ENCODE measurements at places on chromosomes 5 and 9.

- no peaks in the 10 kb centered on the region for H3K27me3 ChIP-seq
- no peak overlapping the region for H3K4me3 ChIP-seq
- no peaks in the 10 kb centered on the region for H3K4me1 ChIP-seq
- H3K27ac ChIP-seq: no peak overlapping the region
- H3K36me3 ChIP-seq: no peaks in the 10 kb centered on the region
Observed at GRCh38 chr9:10806868-10807267, 194.1 kb upstream of the PTPRD start.

GRCh38 chr5:169112016-169112415 lies 188.9 kb downstream of the SLIT3 start:
- no peak for DNase-seq
- H3K27ac ChIP-seq: no peak overlapping the region
- no peaks in the 10 kb centered on the region for H3K4me1 ChIP-seq
- H3K4me3 ChIP-seq: no peak overlapping the region
- no peaks in the 10 kb centered on the region for H3K36me3 ChIP-seq

DNA sequence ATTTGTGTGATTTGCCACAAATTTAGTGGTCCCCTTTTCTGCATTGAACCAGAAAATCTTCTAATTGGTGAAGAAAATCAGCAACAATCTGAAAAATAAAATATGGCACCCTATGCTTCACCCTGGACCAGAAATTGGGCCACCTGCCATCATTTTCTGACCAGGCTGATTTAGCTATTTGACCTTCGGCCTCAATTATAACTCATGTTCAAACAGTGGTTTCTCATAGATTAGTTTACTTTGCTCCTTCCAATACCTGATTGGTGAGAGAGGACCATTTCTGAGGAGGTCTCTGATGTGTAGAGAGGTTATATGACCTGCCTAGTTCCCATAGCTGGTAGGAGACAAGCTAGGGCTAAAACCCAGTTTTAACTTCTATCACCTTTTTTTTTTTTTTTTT lies 59.0 kb downstream of the PTTG1 start:
- no peak for DNase-seq
- H3K27ac ChIP-seq: no peak overlapping the region
- no peaks in the 10 kb centered on the region for H3K27me3 ChIP-seq
- H3K36me3 ChIP-seq: no peaks in the 10 kb centered on the region
- peaks cover 56% of the 10 kb centered on the region for H3K4me1 ChIP-seq

- DNase-seq: no peak
- H3K27me3 ChIP-seq: peaks cover 8% of the 10 kb centered on the region
- H3K4me1 ChIP-seq: no peaks in the 10 kb centered on the region
- no peaks in the 10 kb centered on the region for H3K36me3 ChIP-seq
Observed at GRCh38 chr9:99362321-99362720, 140.2 kb downstream of the SEC61B start.

GRCh38 chr9:88007291-88007650 lies 32.9 kb upstream of the CDK20 start:
- peak overlapping the region; percentile 7 for H3K4me3 ChIP-seq
- no peaks in the 10 kb centered on the region for H3K27me3 ChIP-seq
- DNase-seq: peak; percentile 26
- peaks cover 14% of the 10 kb centered on the region for H3K4me1 ChIP-seq
- H3K36me3 ChIP-seq: no peaks in the 10 kb centered on the region

GRCh38 chr5:138352722-138353559 lies 456 bp downstream of the KDM3B start:
- peak overlapping the region; percentile 84 for H3K27ac ChIP-seq
- H3K4me3 ChIP-seq: peak overlapping the region; percentile 99
- H3K36me3 ChIP-seq: no peaks in the 10 kb centered on the region
- DNase-seq: peak; percentile 64

- peaks cover 21% of the 10 kb centered on the region for H3K4me1 ChIP-seq
- H3K4me3 ChIP-seq: no peak overlapping the region
- peak; percentile 9 for DNase-seq
- H3K36me3 ChIP-seq: no peaks in the 10 kb centered on the region
- no peaks in the 10 kb centered on the region for H3K27me3 ChIP-seq
- H3K27ac ChIP-seq: no peak overlapping the region
Observed at GRCh38 chr5:148910686-148911361, 84.4 kb downstream of the ADRB2 start.

- no peaks in the 10 kb centered on the region for H3K36me3 ChIP-seq
- DNase-seq: no peak
- H3K27ac ChIP-seq: no peak overlapping the region
- H3K27me3 ChIP-seq: no peaks in the 10 kb centered on the region
Observed at GRCh38 chr5:116719106-116719505, 144.5 kb upstream of the SEMA6A start.

DNA sequence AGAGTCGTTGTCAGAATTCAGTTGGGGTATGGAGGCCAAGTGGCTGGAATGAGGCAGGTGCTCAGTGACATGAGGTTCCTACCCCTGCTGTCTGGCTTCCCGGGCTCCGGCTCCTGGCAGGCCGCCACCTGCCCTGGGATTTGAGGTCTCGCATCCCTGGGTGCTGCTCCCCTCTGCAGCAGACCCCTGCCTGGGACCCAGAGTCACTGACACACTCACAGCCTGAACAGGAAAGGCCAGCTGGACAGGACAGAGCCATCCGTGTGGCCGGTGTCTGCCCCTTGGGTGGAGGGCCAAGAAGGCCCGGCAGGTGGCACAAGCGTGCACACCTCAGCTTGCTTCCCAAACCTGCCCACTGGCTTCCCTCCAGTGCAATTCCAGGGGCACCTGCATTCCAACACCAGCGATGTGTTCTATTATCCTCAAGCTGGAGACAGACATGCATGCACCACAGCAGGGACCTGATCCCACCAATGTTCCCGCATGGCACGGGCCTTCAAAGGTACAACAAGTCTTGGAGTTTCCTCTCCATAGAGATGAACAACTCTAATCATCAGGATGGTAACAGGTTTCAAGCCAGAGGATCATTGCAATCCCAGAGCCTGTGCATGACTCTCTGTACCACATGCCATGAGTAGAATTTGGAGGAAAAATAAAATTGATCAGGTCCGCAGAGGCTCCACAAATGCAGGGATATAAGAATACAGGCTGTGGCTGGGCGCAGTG lies 45.6 kb upstream of the RNF130 start:
- H3K27me3 ChIP-seq: no peaks in the 10 kb centered on the region
- no peak for DNase-seq
- H3K36me3 ChIP-seq: no peaks in the 10 kb centered on the region
- H3K4me1 ChIP-seq: no peaks in the 10 kb centered on the region
- H3K27ac ChIP-seq: no peak overlapping the region

DNA sequence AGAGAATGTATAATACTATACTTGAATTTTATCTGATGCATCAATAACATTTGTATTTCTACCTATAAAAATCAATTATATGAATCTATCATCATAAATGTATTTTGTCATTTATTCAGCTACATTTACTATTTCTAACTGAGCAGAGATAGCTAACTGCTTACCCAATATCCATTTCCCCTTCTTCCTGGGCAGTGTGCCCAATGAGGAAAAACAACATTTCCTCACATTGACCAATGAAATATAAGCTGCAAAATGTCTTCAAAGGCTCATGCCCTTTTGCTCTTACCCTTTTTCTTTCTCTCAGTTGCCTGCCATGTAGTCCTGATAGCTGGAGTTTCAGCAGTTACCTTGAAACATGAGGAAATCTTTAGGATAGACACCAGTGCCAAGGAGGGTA lies 385.8 kb upstream of the PCSK5 start:
- H3K4me3 ChIP-seq: no peak overlapping the region
- no peak for DNase-seq

DNA sequence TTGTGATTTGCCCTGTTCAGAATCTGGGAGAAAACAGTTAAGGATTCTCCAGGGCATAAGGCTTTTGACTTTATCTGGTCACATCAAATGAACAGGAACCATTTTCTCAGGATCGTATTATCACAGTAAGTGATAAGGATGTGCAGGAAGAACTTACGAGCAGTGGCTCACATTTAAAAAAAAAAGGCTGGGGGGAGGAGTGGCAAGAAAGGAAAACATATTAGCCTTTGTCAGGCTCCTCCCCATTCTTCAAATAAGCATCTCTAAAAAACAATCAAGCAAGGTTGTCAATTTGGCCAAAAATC lies 234.3 kb upstream of the TMEM161B start:
- no peaks in the 10 kb centered on the region for H3K27me3 ChIP-seq
- peak overlapping the region; percentile 70 for H3K27ac ChIP-seq

GRCh38 chr9:113947941-113948340 lies 71.8 kb downstream of the ZNF618 start:
- no peak for DNase-seq
- H3K36me3 ChIP-seq: no peaks in the 10 kb centered on the region
- H3K27ac ChIP-seq: no peak overlapping the region
- no peaks in the 10 kb centered on the region for H3K27me3 ChIP-seq
- no peak overlapping the region for H3K4me3 ChIP-seq

DNA sequence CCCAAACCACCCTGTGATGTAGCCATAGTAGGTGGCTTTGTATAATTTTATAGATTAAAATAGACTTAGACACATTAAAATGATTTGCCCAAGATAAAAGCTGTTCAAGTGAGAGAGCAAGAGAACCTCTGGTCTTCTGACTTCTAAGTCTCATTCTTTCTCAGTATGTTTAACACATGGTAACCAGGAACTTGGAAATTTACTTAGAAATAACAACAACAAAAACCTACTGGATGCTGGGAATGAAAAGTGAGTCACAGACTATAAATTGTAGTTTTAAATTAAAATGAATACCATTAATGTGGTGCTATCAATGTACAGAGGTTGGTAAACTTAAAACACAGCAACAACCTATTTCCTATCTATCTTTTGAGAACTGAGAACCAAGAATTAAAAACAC lies 30.4 kb downstream of the HMGCR start:
- no peaks in the 10 kb centered on the region for H3K36me3 ChIP-seq
- H3K4me3 ChIP-seq: no peak overlapping the region
- no peaks in the 10 kb centered on the region for H3K27me3 ChIP-seq
- H3K27ac ChIP-seq: no peak overlapping the region

DNA sequence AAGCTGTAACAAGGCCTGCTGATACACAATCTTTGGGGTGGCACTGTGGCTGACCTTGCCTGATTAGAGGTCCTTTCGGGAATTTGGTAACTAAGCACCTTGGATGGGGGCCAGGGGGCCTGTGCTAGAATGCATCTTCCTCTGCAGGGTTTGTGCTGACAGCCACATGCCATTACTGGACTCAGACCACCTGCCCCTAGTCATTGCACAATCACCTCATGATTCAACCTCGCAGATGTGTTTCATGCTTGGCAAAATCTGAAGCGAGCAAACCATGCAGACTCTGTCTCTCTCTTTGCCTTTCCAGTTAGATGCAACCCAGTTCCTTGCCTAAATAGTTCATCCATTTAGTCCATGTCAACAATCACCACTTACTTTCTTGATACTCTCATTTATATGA lies 96.5 kb upstream of the ERCC6L2 start:
- H3K4me1 ChIP-seq: no peaks in the 10 kb centered on the region
- no peak overlapping the region for H3K4me3 ChIP-seq
- no peaks in the 10 kb centered on the region for H3K36me3 ChIP-seq
- no peaks in the 10 kb centered on the region for H3K27me3 ChIP-seq
- DNase-seq: no peak

- peaks cover 2% of the 10 kb centered on the region for H3K27me3 ChIP-seq
- H3K4me3 ChIP-seq: no peak overlapping the region
- no peak for DNase-seq
- no peaks in the 10 kb centered on the region for H3K36me3 ChIP-seq
- H3K27ac ChIP-seq: no peak overlapping the region
- no peaks in the 10 kb centered on the region for H3K4me1 ChIP-seq
Observed at GRCh38 chr9:134732392-134733110, 90.9 kb downstream of the COL5A1 start.

- no peak overlapping the region for H3K4me3 ChIP-seq
- no peak overlapping the region for H3K27ac ChIP-seq
- H3K27me3 ChIP-seq: no peaks in the 10 kb centered on the region
- H3K4me1 ChIP-seq: no peaks in the 10 kb centered on the region
Observed at GRCh38 chr5:178457471-178457870, 132.7 kb downstream of the COL23A1 start.

GRCh38 chr5:149089796-149090195 lies 26.9 kb upstream of the SH3TC2 start:
- H3K36me3 ChIP-seq: no peaks in the 10 kb centered on the region
- no peak for DNase-seq

DNA sequence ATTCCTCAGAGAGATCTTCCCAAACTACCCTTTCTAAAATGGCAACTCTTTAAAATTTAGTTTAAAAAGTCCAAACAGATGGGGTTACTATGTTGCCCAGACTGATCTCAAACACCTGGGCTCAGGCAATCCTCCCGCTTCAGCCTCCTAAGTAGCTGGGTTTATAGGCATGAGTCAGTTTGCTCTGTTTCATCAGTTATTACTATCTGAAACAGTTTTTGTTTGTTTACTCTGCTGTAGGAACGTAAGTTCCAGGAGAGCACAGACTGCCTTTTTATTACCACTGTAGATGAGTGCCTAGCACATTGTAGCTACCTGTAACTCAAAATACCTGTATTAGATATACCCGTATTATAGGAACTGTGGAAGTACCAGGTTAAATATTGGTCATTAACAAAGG lies 89.4 kb downstream of the UHRF2 start:
- no peak overlapping the region for H3K27ac ChIP-seq
- no peak for DNase-seq
- no peaks in the 10 kb centered on the region for H3K4me1 ChIP-seq
- H3K36me3 ChIP-seq: peaks cover 71% of the 10 kb centered on the region

GRCh38 chr9:128969491-128969890 lies 22.0 kb downstream of the NUP188 start:
- no peaks in the 10 kb centered on the region for H3K27me3 ChIP-seq
- H3K4me1 ChIP-seq: no peaks in the 10 kb centered on the region
- no peak overlapping the region for H3K27ac ChIP-seq
- peaks cover 80% of the 10 kb centered on the region for H3K36me3 ChIP-seq

DNA sequence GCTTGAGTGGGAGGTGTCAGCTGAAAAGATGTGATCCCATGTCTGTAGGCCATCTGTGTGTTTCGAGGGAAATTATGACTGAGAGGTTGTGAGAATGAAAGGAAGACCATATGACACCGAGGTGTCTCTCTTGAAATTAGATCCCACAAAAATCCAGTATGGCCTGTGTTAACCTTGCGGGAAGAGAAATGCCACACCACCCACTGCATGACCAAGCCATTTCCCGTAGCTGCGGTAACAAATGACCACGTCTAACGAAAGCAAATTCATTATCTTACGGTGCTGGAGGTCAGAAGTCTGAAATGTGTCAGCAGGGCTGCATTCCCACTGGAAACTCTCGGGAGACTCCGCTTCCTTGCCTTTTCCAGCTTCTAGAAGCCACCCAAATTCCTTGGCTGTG lies 11.6 kb downstream of the C9orf57 start:
- no peak for DNase-seq
- peaks cover 2% of the 10 kb centered on the region for H3K27me3 ChIP-seq
- no peaks in the 10 kb centered on the region for H3K36me3 ChIP-seq
- H3K4me3 ChIP-seq: no peak overlapping the region
- no peaks in the 10 kb centered on the region for H3K4me1 ChIP-seq

GRCh38 chr5:67672636-67673035 lies 476.0 kb upstream of the CD180 start:
- H3K4me1 ChIP-seq: no peaks in the 10 kb centered on the region
- no peaks in the 10 kb centered on the region for H3K36me3 ChIP-seq
- no peak overlapping the region for H3K27ac ChIP-seq
- H3K27me3 ChIP-seq: no peaks in the 10 kb centered on the region
- no peak for DNase-seq

- H3K27me3 ChIP-seq: no peaks in the 10 kb centered on the region
- no peak overlapping the region for H3K4me3 ChIP-seq
- H3K4me1 ChIP-seq: no peaks in the 10 kb centered on the region
- no peak overlapping the region for H3K27ac ChIP-seq
- no peak for DNase-seq
Observed at GRCh38 chr9:117403848-117404247, 11.0 kb downstream of the ASTN2 start.
